ENCODE measurements at places on chromosomes 13 and 19.

- DNase-seq = no peak
Observed at GRCh38 chr13:32453981-32454380, 26.1 kb upstream of the N4BP2L1 start.

DNA sequence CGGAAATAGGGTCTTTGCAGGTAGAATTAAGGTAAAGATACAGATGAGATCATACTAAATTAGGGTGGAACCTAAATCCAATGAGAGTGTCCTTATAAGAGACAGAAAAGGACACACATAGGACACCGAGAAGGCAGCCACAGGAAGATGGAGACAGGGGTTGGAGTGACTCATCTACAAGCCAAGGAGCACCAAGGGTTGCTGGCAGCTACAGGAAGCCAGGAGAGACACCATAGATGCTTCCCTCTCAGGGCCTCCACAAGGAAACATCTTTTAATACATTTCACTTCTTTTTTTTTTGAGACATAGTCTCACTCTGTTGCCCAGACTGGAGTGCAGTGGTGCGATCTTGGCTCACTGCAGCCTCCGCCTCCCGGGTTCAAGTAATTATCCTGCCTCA, 10.1 kb downstream of the TMEM143 start:
- no peak for DNase-seq

DNA sequence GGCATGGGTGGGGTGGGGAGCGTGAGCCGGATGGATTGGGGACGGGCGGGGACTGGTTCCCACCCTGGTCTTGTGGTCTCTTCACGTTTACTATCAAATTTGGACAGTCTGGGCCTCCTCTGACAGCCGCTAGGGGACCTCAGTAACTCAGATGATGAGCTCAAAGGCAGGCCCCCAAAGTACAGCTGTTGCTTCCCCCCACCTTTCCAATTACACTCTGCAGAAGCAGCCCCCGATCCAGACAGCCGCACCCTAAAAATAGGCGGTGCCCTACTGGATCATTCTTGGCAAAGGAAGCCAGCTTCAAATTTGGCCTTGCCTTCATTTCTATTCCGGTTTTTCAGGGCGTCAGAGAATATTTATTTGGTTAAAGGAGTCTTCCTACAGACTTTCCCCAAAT, 1.9 kb upstream of the FOXO1 start:
- DNase-seq = peak; percentile 37

DNA sequence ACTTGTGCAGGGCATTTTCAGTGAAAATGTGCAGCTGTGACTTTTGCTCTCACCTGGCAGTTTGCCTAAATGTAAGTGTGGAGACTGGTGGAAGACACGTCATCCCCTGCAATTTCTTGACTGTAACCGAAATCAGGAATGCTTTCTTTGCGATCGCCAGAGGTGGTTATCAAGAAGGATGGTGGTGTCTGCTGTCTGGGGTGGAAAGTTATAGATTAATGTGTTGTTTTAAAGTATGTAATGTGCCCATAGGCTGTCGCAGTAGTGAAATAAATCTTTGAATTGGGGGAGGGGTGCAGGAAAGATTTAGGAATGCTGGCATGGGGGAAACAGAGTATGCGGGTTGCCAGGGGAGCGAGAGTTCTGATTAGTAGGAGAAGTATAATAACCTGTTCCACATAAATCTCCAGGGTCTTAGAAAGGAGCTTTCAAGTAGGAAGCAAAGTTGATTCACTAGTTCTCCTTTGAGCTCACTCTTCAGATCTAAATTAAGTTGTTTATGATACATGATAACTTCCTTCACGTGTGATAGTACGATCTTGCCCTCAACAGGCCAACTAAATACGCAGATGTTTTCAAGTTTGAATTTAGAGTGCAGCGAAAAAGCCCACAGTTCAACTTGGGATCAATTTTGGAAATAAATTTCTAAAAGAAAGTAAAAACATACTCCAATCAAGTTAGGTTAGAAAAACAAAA, 1520.0 kb upstream of the SLC10A2 start:
- no peak for DNase-seq

DNA sequence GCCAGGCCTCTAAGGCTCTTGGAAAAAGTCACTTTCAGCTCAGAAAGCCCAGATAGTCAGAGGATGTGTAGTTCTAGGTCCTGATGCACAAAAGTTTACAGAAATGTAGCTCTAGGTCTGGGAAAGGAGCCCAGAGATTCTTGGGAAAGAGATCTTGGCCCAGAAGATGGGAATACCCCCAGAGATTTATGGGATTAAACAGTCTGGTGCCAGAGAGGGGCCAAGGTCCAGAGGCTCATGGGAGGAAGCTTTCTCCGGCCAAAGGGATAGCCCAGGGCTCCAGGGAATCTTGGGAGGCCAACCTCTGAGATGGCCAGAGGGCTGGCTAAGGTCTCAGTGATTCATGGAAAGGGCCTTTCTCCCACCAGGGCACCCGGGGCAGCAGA, 15.2 kb downstream of the BCAT2 start:
- no peak for DNase-seq

- DNase-seq = no peak
Observed at GRCh38 chr19:7521551-7522071, 813 bp upstream of the MCOLN1 start.

- DNase-seq = no peak
Observed at GRCh38 chr13:78138756-78139155, 220.1 kb upstream of the EDNRB start.

- DNase-seq = no peak
Observed at GRCh38 chr19:55346725-55347441, 7.2 kb downstream of the KMT5C start.

DNA sequence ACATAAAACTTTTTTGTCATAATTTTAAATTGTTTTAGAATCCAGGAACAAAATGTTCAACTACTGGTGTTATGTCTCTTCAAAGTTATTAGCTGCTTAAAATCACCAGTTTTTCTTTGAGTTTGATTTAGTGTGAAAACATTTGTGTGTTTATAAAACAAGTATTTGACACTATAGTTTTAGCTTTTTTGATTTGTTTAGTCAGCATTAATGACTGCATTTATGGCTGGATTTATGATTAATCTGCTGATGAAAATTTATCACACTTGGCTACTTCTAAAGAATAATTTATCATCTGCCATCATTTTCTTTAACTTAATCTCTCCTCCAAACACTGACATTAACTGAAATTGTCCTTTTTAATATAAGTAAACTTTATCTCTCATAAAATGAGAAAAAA, 1465.9 kb upstream of the SLC10A2 start:
- no peak for DNase-seq

DNA sequence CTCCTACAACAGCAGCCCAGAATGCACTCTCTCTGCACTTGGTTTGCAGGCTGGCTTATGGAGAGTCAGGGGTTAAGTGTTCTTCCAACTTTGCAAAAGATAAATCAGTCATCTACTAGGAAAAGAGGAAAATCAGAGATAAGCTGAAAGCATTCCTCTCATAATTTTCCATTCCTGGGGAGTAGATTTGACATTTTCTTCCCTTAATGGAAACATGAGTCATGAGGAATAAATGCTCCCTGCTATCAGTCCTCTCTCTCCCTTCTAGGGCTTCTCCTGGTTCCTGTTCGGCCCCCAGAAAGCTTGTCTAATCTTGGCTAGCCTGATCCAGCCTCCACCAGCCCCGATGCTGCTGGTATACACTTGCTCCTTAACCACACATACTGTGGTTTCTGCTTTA, 28.4 kb upstream of the ENOX1 start:
- no peak for DNase-seq

DNA sequence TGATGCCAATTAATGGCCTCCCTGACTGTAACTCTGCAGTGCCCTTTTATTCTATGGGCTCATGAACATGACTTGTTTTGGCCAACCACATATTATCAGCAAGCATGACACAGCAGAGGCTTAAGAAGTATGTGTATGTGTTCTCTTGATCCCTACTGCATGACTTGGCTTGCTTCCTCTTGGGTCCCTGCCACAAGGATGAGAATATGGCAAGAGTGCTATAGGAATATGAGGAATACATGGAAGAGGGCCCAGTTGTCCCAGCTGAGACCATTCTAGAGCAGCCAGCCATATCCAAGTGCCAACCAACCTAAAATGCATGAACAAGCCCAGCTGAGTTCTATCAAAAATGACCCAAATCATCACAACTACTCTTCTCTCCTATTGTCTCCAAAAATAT, 576.7 kb upstream of the PCDH9 start:
- DNase-seq = no peak

GRCh38 chr13:67258482-67258881, 28.3 kb upstream of the PCDH9 start:
- no peak for DNase-seq

DNA sequence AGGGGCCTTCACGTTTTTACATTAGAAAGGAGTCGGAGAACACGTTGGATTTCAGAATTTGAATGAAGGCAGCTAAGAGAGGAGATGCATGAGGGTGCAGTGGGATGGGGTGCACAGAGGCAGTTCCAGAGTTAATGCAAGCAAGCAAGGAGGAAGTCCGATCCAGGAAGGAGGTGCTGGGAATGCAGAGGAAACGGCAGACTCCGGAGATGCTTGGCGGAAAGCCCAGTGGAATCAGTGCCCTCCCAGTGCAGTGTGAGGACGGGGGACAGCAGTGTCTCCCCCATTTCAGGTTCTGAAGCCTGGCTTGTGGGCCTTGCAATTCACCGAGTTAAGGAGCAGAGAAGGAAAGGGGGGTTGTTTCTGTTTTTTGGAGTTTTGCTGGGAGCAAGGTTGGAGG, 100.4 kb downstream of the COL4A2 start:
- no peak for DNase-seq

DNA sequence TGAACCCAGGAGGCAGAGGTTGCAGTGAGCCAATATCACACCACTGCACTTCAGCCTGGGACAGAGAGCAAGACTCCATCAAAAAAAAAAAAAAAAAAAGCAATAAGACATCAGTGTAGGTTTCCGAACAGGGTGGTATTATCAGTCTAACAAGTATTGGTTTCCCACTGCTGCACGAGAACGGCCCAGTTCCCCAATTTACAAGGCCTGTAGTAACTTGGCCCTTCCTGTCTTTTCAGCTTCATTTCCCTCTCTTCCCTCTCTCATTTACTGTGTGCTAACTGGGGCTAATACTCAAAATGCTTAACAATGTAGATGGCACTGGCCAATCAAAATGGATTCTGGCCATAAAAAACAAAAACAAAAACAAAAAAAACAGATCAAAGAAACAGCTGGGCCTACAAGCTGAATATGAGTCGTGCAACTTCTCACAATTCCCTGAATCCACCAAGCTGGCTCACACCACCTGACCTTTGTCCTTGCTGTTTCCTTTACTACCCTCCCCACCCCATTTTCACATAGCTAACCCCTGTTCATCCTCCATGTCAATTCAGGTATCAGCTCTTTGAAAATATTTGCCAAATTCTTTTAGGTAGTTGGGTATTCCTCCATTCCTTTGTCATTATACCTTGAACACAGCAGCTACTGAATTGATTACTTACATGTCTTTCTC, 2.4 kb downstream of the TEX101 start:
- no peak for DNase-seq

DNA sequence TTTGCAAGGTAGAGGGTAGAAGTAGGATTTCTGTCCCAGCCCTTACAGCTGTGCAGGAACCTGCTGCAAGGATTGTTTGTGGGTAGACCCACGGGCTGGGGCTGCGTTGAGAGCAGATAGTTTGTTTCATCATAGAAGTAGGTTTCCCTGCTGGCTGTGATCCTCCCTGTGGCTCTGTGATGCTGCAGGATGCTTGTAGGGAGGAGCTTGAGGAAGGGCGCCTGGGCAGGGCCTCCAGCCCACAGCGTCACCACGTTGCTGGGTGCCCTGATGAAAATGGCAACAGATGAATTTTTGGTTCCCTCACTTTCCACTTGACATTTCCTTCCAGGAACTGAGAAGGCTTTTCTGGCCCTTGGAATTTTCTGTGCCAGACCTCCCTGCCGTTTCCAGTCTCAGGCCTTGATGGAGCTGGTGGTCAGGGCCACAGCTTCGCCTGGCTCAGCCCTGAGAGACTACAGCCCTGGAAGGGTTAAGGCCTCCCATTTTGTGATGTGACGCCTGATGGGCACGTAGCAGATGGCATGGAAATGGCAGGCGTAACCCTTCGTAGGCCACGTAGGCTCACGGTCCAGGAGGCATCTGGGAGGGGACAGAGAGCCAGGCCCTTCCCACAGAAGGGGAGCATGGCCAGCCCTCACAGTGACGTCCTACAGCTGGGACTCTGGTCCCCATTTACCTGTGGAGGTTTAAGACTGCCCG, 42.2 kb downstream of the GATAD2A start:
- DNase-seq = no peak

- no peak for DNase-seq
Observed at GRCh38 chr19:46303691-46304397, 7.0 kb downstream of the HIF3A start.

- no peak for DNase-seq
Observed at GRCh38 chr19:13234518-13234917, 84.3 kb downstream of the IER2 start.

- no peak for DNase-seq
Observed at GRCh38 chr13:25042151-25042865, 53.6 kb upstream of the PABPC3 start.

- no peak for DNase-seq
Observed at GRCh38 chr19:39155114-39155700, 29.6 kb downstream of the PAK4 start.

DNA sequence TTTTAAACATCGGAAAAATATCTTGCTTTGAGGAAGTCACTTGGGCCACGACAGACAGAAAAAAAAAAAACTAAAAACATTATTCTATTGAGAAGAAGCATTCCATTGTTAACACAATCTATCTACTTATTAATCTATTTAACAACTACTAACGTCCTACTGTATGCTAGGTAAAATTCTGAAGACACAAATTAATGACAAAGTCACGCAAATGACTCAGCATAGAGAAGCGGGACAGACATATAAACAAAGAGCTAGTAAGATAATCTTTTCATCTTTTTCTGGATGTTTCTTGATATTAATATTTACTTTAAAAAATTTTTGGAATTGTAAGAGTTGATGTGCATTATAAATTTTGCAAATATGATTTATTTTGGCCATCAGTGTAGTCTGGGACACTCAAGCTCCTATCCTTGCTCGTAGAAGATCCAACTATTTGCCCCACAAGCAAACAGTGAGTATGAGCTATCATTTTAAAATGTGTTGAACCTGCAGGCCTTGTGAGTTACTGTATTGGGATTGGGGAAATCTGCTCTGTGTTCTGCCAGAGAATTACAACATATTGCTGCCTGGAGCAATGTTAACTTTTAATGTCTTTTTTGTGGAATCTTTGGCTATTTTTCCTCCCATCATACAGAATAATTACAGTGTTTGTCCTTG, 109.1 kb downstream of the PCDH9 start:
- DNase-seq = no peak
